Right atrium auricular region (tissue), 2 donors: ENCODE measurements at places on chromosomes 1 and 21. TPM values are rescaled to one million over a fixed set of nuclear protein-coding genes. Genes with fewer than 3 reads are reported as not detected.

GRCh38 chr1:101298663-101299062, 61.8 kb downstream of the S1PR1 start:
- no peak overlapping the region for H3K27ac ChIP-seq
- no peaks in the 10 kb centered on the region for H3K27me3 ChIP-seq
- no peaks in the 10 kb centered on the region for H3K36me3 ChIP-seq

GRCh38 chr21:28821276-28822122, 171.2 kb downstream of the LTN1 start:
- no peak for DNase-seq
- no peak overlapping the region for H3K4me3 ChIP-seq
- H3K27ac ChIP-seq, result no peak overlapping the region
- H3K27me3 ChIP-seq, result no peaks in the 10 kb centered on the region

DNA sequence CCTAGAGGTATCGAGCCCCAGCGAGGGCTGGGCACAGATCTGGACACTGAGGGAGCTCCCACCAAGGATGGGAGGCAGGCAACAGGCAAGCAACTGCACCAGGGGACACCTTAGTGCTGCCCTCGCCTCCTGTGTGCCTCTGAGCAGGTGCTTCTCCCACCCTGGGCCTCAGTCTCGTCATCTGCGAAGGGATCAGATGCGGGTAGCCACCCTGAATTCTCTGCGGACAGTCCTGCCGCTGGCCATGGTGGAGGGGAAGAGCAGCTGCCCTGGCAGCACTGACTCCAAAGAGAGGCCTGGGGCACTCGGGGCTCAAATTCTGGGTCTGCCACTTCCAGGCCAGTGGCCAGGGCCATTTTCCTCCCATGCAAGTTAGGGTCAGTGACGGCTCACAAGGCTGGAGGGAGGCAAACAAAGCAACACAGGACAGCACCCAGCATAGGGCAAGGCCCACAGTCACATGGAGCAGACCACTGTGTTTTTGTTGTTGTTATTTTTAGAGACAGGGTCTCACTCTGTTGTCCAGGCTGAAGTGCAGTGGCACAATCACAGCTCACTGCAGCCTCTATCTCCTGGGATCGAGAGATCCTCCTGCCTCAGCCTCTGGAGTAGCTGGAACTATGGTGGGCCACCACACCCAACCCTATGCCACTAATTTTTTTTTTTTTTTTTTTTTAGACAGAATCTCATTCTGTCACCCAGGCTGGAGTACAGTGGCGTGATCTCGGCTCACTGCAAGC, 7.1 kb upstream of the SDC3 start:
- no peaks in the 10 kb centered on the region for H3K36me3 ChIP-seq
- no peak overlapping the region for H3K4me3 ChIP-seq
- H3K27me3 ChIP-seq, result no peaks in the 10 kb centered on the region
- no peak for DNase-seq
- H3K4me1 ChIP-seq, result no peaks in the 10 kb centered on the region

DNA sequence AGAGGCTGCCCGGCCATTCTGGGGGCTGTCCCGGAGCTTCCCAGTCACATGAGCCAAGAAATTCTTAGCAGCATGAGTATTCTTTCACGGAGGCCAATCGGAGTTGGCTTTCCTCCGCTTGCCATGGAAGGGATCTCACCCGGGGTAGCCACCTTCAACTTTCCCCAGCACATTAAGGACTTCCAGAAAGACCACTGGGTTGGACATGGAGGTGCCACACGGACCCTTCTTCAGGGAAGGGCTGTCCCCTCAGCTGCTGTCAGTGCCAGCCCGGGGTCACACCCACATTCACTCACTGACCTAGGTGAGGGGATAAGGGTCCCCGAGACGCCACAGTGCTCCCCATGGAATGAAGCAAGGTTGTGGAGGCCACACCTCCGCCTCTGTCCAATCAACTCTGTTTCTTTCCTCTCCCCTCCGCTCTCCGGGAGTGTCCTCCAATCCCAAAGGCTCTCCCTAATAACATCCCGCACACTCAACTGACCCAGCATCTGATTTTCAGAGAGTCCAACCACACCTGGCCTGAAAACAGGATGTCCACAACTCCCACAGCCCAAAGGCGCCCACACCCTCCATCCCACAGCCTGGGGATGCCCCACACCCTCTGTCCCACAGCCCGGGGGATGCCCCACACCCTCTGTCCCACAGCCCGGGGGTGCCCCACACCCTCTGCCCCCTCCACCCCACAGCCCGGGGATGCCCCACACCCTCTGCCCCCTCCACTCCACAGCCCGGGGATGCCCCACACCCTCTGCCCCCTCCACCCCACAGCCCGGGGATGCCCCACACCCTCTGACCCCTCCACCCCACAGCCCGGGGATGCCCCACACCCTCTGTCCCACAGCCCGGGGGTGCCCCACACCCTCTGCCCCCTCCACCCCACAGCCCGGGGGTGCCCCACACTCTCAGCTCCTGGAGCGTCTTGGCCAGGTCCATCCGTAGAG, 19.4 kb downstream of the RSPH1 start:
- H3K27ac ChIP-seq, result no peak overlapping the region
- H3K36me3 ChIP-seq, result no peaks in the 10 kb centered on the region
- H3K4me3 ChIP-seq, result no peak overlapping the region

- DNase-seq, result no peak
- no peak overlapping the region for H3K4me3 ChIP-seq
- peaks cover 39% of the 10 kb centered on the region for H3K36me3 ChIP-seq
Measured at GRCh38 chr1:229482511-229482910, 25.6 kb downstream of the NUP133 start.

DNA sequence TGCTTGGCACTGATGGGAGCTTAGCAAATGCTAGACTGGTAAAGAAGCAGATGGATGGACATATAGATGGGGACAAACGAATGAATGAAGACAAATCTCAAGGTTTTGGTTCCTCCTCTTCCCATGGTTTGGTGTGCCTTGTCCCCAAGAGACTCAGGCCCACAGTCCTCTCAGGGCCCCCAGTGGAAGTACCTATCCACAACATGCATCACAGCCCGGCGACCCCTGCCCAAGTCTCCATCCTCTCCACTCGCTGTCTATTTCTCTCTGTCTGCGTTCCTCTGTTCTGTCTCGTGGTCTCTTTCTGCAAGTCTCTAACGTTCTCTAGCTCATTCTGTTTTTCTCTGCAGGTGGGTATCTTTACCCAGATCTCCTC, 85.8 kb downstream of the GLIS1 start:
- no peak for DNase-seq
- H3K4me1 ChIP-seq, result no peaks in the 10 kb centered on the region
- no peaks in the 10 kb centered on the region for H3K36me3 ChIP-seq
- no peak overlapping the region for H3K27ac ChIP-seq
- H3K27me3 ChIP-seq, result no peaks in the 10 kb centered on the region
- H3K4me3 ChIP-seq, result no peak overlapping the region

GRCh38 chr1:110615548-110616130, 9.5 kb upstream of the KCNA2 start:
- H3K4me1 ChIP-seq, result no peaks in the 10 kb centered on the region
- H3K4me3 ChIP-seq, result no peak overlapping the region
- no peaks in the 10 kb centered on the region for H3K27me3 ChIP-seq

DNA sequence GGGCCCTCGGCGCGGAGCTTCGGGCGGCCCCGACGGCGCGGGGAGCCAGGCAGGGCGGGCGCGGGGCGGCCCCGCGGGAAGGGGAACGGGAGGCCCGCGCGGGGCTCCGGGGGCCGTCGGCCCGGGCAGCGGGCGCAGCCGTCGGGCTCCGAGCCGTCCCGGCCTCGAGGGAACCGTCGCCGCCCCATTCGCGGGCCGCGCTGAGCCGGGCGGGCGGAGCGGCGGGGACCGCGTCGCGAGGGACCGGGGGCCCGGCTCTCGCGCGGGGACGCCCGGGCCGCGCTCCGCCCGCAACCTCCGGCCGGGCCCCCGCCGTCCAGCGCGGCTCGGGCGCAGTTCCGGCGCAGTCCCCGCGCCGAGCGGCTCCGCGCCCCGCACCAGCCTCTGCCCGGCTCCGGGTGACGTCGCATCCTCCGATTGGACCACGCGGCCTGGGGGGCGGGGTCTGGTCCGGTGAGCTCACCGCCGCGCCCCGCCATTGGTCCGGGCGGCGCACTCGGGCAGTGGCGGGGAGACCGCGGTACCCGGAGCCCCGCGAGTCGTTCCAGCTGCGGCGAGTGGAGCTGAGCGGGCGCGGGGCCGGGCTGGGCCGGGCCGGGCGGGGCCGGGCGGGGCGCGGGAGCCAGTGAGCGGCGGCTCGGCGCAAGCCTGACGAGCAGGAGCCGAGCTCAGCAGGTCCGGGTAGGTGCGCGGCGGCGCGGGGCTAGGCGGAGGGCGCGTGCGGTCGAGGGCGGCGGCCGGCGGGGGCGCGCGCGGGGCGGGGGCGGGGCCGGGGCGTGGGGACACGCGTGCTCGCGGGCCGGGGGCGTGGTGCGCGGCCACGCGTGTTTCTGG, 66.7 kb upstream of the VAMP3 start:
- no peaks in the 10 kb centered on the region for H3K27me3 ChIP-seq
- H3K27ac ChIP-seq, result no peak overlapping the region
- H3K4me3 ChIP-seq, result peak overlapping the region; percentile 64
- no peaks in the 10 kb centered on the region for H3K4me1 ChIP-seq

DNA sequence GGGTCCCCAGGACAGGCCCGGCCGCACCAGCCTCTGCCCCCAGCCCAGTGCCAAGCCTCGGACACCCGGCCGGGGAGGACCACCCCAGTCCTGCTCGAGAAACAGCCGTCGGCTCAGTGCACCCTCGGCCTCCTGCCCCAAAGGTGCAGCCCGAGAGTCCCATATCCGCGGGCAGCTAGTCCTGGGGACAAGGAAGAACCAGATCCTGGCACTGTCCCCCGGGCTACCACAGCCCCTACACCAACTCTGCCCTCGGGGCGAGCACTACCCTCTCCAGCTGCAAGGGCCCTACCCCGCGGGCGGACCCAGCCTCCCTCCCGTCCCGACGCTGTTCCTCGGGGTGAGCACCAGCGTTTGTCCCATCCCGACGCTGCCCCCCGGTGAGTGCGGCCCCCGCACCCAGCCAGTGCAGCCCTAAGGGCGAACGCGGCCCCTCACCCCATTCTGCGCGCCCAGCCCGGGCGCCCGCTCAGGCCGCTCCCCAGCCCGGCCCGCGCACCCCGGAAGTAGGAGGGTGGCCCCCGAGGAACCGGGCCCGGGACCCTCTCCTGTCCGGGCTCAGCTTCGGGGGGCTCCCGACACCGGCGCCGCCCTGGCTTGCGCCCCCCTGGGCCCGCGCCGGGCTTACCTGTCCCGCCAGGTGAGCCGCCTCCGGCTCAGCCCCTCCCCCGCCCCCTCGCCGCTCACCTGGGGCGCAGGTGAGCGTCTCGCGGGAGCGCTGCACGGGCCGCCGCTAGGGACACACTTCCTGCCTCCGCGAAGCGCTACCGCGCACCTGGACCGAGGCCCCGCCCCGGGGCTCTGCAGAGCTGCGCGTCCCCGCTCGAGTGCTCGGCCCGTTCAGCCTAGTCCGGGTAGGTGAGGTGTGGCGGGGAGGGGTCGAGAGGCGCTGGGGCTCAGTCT, at the start of gene KDF1:
TSS of gene KDF1 (minus strand) at position 747 of the 903 bp plus-strand sequence. CDS start 8,088 bp downstream, outside the sequence.
- no peak within 1 kb of the TSS for H3K27ac ChIP-seq
- H3K4me3 ChIP-seq, result peak within 1 kb of the TSS; percentile 43
- no peak for DNase-seq
- no peaks in the 10 kb centered on the region for H3K4me1 ChIP-seq

DNA sequence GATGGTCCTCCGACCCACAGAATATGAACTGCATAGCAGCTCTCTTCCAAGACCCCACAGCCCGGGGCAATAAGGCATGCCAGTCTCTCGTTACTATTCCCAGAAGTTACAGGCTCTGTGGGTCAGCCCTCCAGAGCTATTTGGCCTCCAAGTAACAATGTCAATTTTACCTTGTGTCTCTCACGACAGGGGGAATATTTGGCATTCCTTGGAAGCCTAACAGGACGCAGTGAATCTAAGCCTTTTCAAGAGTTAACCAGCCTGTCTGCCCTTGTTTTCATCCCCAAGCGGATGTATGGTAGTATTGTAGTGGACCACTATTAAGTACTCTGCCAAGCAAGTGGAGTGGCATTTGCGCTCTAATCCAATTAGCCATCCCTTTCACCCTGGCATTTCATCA, 24.4 kb upstream of the GNG4 start:
- no peaks in the 10 kb centered on the region for H3K4me1 ChIP-seq
- no peak overlapping the region for H3K4me3 ChIP-seq
- peaks cover 64% of the 10 kb centered on the region for H3K36me3 ChIP-seq
- no peak overlapping the region for H3K27ac ChIP-seq
- DNase-seq, result no peak
- no peaks in the 10 kb centered on the region for H3K27me3 ChIP-seq

DNA sequence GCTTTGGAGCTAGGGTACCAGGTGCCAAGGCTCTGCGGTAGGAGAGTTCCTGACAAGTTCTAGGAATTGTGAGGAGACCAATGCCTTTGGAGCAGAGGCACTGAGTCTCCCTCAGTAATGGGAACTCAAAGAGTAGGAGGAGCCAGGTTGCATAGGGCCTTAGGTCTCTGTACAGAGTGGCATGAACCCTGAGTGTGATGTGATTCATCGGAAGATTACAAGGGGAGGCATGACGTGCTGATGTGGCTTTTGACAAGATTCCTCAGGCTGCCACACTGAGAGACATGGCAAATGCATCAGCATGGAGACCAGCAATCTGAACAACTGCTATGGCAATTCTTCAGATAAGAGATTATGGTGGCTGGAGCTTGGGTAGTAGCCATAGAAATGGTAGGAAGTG, 94.6 kb upstream of the SLC44A3 start:
- H3K4me3 ChIP-seq, result no peak overlapping the region
- no peaks in the 10 kb centered on the region for H3K27me3 ChIP-seq
- H3K27ac ChIP-seq, result no peak overlapping the region
- DNase-seq, result no peak
- H3K4me1 ChIP-seq, result peaks cover 12% of the 10 kb centered on the region

DNA sequence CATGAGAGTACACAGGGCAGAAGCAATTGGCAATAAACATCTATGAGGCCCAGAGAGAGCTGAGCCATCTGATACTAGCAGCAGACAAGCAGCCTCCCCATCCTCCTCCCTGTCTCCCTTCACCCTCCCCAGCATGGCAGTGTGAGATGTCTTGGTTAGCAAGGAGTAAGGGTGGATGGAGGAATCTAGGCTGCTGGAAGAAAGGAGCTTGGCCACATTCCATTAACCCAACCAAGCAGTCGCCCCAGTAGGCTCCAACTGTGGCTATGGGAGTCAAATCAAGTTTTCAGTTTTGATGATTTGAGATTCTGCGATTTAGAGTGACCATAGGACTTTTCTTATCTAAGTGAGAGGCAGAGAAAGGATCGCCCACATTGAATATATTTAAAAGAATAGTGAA, 12.9 kb upstream of the RUNX1 start:
- no peaks in the 10 kb centered on the region for H3K36me3 ChIP-seq
- no peak for DNase-seq
- H3K27me3 ChIP-seq, result no peaks in the 10 kb centered on the region
- no peaks in the 10 kb centered on the region for H3K4me1 ChIP-seq
- no peak overlapping the region for H3K27ac ChIP-seq

- no peaks in the 10 kb centered on the region for H3K4me1 ChIP-seq
- H3K4me3 ChIP-seq, result no peak overlapping the region
- DNase-seq, result no peak
- no peak overlapping the region for H3K27ac ChIP-seq
Measured at GRCh38 chr1:207366022-207366421, 44.5 kb downstream of the CD55 start.

GRCh38 chr21:33893917-33894316, 21.7 kb downstream of the ATP5PO start:
- DNase-seq, result no peak
- no peaks in the 10 kb centered on the region for H3K27me3 ChIP-seq
- H3K36me3 ChIP-seq, result no peaks in the 10 kb centered on the region
- H3K4me3 ChIP-seq, result no peak overlapping the region
- no peak overlapping the region for H3K27ac ChIP-seq

Gene TIE1
- total RNA-seq, result 51.7 TPM

Gene SLAMF7
- not detected for total RNA-seq

Gene DISP3
- 0.16 TPM for total RNA-seq
